Activated T-helper 2 cell treated with anti-CD3 and anti-CD28 coated beads, Interferon-gamma antibody, Interleukin-2, Interleukin-4, amounts not matched to agents 10 μg/mL and 5 μg/mL and 100 μg/mL, durations not matched to agents 14 hours and 24 hours and 36 hours (primary cell): ENCODE measurements at places on chromosomes 12 and 14.

GRCh38 chr14:42013559-42013958 is 406.9 kb downstream of the LRFN5 start:
- H3K36me3 ChIP-seq = no peaks in the 10 kb centered on the region
- H3K27ac ChIP-seq = no peak overlapping the region
- no peak for DNase-seq
- H3K4me3 ChIP-seq = no peak overlapping the region
- no peaks in the 10 kb centered on the region for H3K27me3 ChIP-seq
- no peaks in the 10 kb centered on the region for H3K4me1 ChIP-seq

DNA sequence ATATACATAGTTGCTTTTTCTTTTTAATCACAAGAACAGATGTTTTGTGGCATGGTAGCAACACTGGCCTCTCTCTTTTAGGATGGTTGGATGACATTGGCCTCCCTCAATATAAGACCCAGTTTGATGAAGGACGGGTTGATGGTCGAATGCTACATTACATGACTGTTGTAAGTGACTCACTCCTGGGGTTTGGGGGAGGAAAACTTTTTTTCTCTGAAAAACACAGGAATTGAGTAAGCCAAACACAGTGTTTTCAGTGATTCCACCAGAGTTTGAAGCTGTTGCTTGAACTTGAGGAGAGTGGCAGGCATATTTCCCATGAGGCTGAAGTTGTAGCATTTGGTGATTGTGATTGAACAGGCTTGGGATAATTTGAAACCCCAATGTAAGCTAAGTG is 13.7 kb upstream of the REP15 start:
- H3K4me3 ChIP-seq = no peak overlapping the region
- no peak for DNase-seq
- H3K27ac ChIP-seq = no peak overlapping the region
- peaks cover 11% of the 10 kb centered on the region for H3K36me3 ChIP-seq

- H3K27me3 ChIP-seq = no peaks in the 10 kb centered on the region
- H3K27ac ChIP-seq = no peak overlapping the region
- H3K4me3 ChIP-seq = no peak overlapping the region
- no peak for DNase-seq
- peaks cover 20% of the 10 kb centered on the region for H3K36me3 ChIP-seq
- H3K4me1 ChIP-seq = peaks cover 56% of the 10 kb centered on the region
Observed at GRCh38 chr12:104668274-104668718, 211.5 kb downstream of the CHST11 start.

DNA sequence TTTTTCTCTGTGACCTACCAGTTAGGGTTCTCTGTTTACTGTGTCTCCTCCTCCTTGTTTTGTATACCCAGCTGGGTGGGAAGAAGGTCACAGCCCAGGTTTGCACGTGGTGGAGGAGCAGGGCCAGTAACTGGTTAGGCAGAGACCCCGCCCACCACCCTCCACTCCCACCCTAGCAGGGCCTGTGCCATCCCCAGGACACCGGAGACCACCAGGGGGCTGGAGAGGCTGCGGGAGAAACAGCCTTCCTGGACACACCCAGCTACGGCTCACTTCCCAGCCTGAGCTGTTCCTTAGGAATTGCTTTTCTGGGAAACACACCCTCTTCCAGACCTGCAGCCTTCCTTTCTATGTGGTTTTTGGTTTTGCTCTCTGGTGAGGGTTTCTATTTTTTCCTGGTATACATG is 21.1 kb downstream of the BDKRB2 start:
- no peaks in the 10 kb centered on the region for H3K36me3 ChIP-seq
- no peak overlapping the region for H3K4me3 ChIP-seq
- H3K27ac ChIP-seq = no peak overlapping the region

DNA sequence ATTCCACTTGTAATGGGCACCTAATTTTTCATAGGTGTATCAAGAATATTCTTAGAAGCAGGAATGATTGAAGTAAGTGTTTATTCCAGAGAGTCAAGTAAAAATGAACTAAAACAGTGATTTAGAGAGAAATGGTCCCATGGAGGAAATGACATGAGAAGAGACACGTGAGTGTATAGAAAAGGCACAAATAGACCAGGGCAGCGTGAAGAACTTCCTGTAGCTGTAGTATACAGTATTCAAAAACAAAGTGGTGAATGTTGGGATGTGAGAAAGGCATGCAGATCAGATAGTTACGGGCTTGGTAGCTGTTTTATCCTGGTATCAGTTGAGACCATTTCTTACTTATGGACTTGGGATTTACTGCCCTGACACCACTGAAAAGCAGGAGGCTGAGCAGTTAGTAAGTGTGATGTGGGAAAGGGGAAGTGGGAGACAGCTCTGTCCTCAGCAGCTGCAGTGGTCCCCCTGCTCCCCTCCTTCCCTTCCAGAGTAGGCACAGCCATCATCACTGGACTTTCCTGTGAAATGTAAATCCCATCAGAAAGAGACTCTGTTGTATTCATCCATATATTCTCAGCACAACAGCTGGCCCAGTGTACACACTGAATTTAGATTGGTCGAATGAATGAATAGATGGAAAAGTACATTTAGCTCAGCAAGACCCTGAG is 16.8 kb upstream of the TESPA1 start:
- H3K27ac ChIP-seq = no peak overlapping the region
- no peaks in the 10 kb centered on the region for H3K27me3 ChIP-seq
- no peak for DNase-seq
- peaks cover 5% of the 10 kb centered on the region for H3K4me1 ChIP-seq
- H3K36me3 ChIP-seq = peaks cover 2% of the 10 kb centered on the region

GRCh38 chr12:104493496-104493895 is 36.7 kb downstream of the CHST11 start:
- H3K4me3 ChIP-seq = no peak overlapping the region
- H3K27ac ChIP-seq = peak overlapping the region; percentile 51
- H3K27me3 ChIP-seq = no peaks in the 10 kb centered on the region
- DNase-seq = no peak
- peaks cover 73% of the 10 kb centered on the region for H3K4me1 ChIP-seq

DNA sequence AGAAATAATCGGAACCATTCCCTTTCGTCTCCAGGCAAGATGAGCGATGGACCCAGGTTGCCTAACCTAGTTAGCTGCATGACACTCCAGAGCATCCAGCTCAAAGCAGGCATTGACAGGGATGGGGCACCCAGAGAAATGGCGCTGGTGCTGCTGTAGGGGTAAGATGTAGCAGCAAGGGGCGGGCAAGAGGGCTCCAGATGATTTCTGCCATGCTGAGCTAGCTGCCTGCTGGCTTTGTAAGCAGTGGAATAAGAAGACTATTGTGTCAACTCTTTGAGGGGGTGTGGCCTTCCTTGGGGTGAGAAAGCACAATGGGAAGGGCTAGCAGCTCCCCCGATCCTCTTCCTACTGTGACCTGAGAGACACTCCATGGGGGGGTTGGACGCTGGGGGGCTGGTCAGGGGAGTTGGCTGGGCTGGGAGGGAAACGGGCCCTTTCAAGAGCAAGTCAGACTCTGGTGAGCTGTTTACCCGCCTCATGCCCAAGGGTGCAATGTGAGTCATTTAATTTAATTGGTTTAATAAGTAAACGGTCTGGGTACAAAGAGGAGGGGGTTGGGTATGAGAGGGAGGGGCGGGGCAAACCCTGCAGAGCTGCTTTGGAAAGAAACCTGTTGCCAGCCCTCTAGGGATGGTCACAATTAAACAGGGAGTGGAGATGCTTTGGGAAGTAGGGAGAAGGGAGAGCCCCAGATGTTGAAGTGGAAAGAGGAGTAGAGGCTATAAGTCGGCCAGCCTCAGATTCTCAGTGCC is 50.5 kb downstream of the B4GALNT3 start:
- H3K36me3 ChIP-seq = no peaks in the 10 kb centered on the region
- DNase-seq = no peak
- no peak overlapping the region for H3K27ac ChIP-seq
- H3K27me3 ChIP-seq = peaks cover 10% of the 10 kb centered on the region
- no peaks in the 10 kb centered on the region for H3K4me1 ChIP-seq
- no peak overlapping the region for H3K4me3 ChIP-seq

- DNase-seq = no peak
- H3K27ac ChIP-seq = peak overlapping the region; percentile 29
- H3K4me3 ChIP-seq = peak overlapping the region; percentile 89
- H3K4me1 ChIP-seq = peaks cover 60% of the 10 kb centered on the region
Observed at GRCh38 chr12:1591034-1591433, 3.3 kb downstream of the FBXL14 start.

GRCh38 chr12:113186666-113187325 is 1.3 kb downstream of the RITA1 start:
- DNase-seq = no peak
- no peaks in the 10 kb centered on the region for H3K27me3 ChIP-seq
- peaks cover 26% of the 10 kb centered on the region for H3K4me1 ChIP-seq
- H3K27ac ChIP-seq = peak overlapping the region; percentile 93

DNA sequence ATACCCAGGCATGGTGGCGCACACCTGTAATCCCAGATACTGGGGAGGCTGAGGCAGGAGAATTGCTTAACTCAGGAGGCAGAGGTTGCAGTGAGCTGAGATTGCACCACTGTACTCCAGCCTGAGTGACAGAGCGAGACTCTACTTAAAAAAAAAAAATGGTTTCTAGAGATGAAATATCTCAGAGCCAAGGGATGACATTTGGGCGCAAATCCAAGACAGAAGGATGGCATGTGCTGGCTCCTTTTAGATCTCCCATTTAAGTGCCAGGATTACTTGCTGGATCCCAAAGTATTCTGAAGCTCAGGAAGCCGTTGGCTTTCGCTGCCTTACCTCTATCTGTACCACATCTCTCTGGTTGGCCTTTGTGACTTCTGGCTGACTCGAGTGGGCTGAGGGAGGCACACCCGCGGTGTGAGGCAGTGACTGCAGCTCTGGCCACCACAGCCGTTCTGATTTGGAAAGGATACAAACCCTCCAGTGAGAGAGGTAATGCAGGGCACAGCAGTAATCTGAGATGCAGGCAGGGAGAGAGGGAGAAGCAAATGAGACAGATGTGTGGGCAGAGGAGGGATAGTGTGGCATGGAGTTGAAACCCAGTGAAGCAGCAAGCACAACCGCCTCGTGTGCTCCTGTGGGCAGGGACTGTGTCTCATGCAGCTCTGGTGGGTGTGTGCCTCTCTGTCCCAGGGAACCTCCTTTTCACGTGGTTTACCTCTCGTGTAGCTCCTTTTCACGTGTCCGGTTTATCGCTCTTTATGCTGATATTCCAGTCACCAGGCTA is 4.9 kb downstream of the B4GALNT3 start:
- H3K4me1 ChIP-seq = peaks cover 5% of the 10 kb centered on the region
- no peak overlapping the region for H3K4me3 ChIP-seq
- DNase-seq = no peak

GRCh38 chr12:47755655-47756562 is 2.8 kb downstream of the RAPGEF3 start:
- H3K36me3 ChIP-seq = no peaks in the 10 kb centered on the region
- H3K27ac ChIP-seq = peak overlapping the region; percentile 63
- peak overlapping the region; percentile 2 for H3K4me3 ChIP-seq

DNA sequence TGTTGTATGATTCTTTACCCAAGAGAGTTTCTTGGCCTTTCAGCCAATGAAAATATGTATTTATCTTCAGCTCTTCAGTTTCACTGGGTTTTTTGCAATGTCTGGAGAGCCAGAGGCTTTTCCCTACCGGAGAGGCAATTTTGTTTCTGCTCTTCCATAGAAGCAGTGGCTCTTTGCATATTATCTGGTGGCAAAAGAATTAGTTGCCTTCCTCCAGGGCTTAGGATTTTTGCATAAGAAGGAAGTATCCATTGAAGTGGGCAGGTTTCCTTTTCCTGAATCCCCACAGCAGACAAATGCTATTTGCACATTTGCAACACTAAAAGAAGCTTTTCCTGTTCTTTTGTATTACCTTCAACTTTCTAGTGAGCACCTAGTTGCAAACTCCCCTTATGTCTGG is 75.2 kb downstream of the NTS start:
- H3K27ac ChIP-seq = no peak overlapping the region
- DNase-seq = no peak
- no peaks in the 10 kb centered on the region for H3K27me3 ChIP-seq
- H3K4me3 ChIP-seq = no peak overlapping the region
- no peaks in the 10 kb centered on the region for H3K36me3 ChIP-seq

- H3K27ac ChIP-seq = no peak overlapping the region
- peaks cover 2% of the 10 kb centered on the region for H3K4me1 ChIP-seq
- H3K4me3 ChIP-seq = no peak overlapping the region
- no peak for DNase-seq
- no peaks in the 10 kb centered on the region for H3K27me3 ChIP-seq
- H3K36me3 ChIP-seq = no peaks in the 10 kb centered on the region
Observed at GRCh38 chr12:29428633-29429032, 47.7 kb upstream of the ERGIC2 start.

- no peak overlapping the region for H3K27ac ChIP-seq
- no peaks in the 10 kb centered on the region for H3K36me3 ChIP-seq
- no peaks in the 10 kb centered on the region for H3K4me1 ChIP-seq
- DNase-seq = no peak
- peaks cover 4% of the 10 kb centered on the region for H3K27me3 ChIP-seq
Observed at GRCh38 chr12:101480849-101481248, 5.7 kb downstream of the SPIC start.

- no peak overlapping the region for H3K4me3 ChIP-seq
- peaks cover 5% of the 10 kb centered on the region for H3K36me3 ChIP-seq
- no peak for DNase-seq
- H3K27ac ChIP-seq = no peak overlapping the region
Observed at GRCh38 chr14:72932893-72933292, 6.6 kb downstream of the DCAF4 start.

DNA sequence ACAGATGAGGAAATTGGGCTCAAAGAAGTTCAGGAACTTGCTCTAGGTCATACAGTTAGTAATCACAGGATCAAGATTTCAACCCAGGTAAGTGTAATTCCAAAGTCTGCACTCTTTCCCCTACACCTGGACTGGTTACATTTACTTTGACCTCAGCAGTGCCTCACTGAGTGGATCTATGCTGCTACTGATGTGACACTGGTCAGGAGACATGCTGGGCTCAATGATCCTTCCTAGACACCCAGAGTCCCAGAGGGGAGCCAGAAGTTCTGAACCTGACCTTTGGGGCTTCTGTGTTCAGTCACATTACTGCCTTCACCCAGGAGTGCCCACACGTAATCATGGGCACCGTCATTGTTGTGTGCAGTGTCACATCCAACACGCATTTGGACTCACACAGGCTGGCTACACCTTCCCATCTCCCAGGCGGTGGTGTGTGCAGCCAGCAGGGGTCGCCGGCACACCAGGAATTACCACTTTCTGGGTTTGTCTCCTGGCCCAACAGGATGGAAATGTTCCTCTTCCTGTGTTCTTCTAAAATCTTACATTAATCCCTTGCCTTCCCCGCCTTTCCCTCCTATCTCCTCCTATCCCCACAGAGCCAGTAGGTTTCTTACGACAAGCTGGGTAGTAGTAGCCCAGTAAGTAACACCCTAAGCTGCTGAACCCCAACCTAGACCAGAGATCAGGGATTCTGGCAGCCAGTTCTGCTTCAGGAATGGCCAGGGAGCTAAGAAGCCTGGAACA is 25.6 kb downstream of the CALCOCO1 start:
- H3K4me1 ChIP-seq = peaks cover 7% of the 10 kb centered on the region
- H3K27me3 ChIP-seq = peaks cover 78% of the 10 kb centered on the region
- no peak overlapping the region for H3K4me3 ChIP-seq
- DNase-seq = peak; percentile 49

GRCh38 chr12:110004598-110004997 is 5.4 kb downstream of the ANKRD13A start:
- H3K4me1 ChIP-seq = peaks cover 53% of the 10 kb centered on the region
- no peak for DNase-seq
- H3K4me3 ChIP-seq = no peak overlapping the region
- no peaks in the 10 kb centered on the region for H3K27me3 ChIP-seq

- H3K4me3 ChIP-seq = no peak overlapping the region
- no peaks in the 10 kb centered on the region for H3K27me3 ChIP-seq
- H3K36me3 ChIP-seq = peaks cover 13% of the 10 kb centered on the region
- H3K27ac ChIP-seq = no peak overlapping the region
- DNase-seq = no peak
Observed at GRCh38 chr12:4530982-4531586, 7.6 kb upstream of the RAD51AP1 start.
